ENCODE measurements at places on chromosomes 2 and 18.

GRCh38 chr2:50042771-50043170, 888.5 kb upstream of the FSHR start:
- DNase-seq: no peak

GRCh38 chr2:42796427-42797248, 4.3 kb upstream of the HAAO start:
- no peak for DNase-seq

GRCh38 chr2:85706599-85707296, 12.6 kb downstream of the GNLY start:
- DNase-seq: no peak

GRCh38 chr2:177271981-177272666, 7.6 kb upstream of the NFE2L2 start:
- DNase-seq: no peak

DNA sequence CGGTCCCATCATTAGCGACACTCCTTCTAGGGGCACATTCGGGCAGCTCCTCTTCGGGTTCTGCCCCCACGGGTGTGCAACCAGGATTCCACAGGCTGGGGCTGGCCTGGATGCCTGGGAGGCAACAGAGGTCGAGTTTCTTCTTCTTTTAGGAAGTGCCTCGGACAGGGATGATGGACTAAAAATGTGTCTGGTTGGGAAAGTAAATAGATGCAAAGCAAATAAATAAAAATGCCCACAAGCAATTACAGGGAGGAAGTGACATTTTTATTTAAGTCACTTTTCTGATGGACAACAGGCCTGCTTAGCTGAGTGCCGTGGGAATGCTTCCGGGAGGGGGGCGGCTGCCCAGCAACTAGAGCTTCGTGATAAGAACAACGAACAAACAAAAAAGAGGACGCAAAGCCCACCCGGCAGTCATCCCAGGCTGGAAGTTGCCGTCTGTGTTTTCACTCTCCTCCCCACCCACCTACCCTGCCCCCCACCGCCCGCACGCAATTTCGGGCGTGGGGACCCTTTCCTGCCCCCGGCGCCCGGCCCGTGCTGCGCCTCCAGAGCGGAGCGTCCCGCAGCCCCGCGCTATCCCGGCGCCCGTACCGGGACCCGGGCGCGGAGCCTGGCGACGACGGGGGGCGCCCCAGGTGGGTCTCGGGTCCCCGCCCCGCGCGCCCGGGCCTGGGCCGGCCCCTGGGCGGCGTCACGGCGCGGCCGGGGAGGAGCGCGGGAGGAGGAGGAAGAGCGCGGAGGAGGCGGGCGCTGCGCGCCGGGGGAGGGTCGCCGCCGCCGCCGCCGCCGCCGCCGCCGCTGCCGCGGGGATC, 412 bp upstream of the NCK2 start:
- DNase-seq: no peak

DNA sequence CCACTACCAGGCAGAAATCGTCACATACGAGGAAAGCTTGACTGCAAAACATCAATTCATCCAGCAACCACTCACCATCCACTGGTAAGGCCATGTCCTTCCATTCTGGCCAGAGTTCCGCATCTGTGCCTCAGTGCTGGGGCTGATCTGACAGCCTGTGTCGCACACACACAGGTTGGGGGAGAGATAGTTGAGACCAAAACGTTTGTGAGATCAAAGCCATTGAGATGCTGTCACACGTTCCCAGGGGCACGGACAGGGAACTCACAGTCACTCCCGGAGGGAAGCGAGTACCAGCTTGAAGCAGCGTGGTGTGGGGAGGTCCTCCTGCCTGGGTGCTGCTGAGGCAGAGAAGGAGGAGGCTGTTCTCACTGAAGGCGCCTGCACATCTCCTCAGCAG, 458.5 kb upstream of the SALL3 start:
- no peak for DNase-seq

GRCh38 chr2:205685314-205686055, 3.2 kb downstream of the NRP2 start:
- DNase-seq: no peak

DNA sequence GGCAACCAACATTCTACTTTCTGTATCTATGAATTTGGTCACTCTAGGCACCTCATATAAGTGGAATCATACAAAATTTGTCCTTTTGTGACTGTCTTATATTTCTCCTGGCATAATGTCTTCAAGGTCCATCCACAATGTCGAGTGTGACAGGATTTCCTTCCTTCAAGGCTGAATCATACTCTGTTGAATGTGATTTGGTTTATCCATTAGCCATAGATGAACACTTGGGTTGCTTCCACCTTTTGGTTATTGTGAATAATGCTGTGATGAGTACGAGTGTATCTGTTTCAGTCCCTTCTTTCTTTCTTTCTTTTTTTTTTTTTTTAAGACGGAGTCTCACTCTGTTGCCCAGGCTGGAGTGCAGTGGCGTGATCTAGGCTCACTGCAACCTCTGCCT, 311.3 kb downstream of the TGIF1 start:
- DNase-seq: no peak

DNA sequence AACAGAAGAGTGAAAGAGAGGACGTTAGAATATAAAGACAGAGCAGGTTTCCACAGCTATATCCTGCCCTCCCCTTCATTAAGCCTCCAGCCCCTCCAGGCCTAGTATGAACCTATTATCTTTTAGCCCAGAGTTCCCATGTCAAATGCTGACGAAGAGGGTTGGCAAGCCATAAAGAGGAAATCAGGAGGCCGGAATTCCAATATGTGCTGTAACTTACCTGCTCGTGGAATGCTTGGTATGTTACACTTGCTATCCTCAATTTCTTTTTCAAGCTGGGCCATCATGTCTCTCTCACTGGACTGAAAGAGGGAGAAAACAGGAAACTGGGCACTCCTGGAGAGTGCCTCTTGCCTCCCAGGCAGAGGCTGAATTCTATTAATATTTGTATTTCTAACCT, 264.1 kb downstream of the TRIB2 start:
- DNase-seq: no peak

- DNase-seq: no peak
Measured at GRCh38 chr2:202808754-202809153, 62.8 kb downstream of the ICA1L start.

- no peak for DNase-seq
Measured at GRCh38 chr2:33766175-33766574, 167.1 kb upstream of the FAM98A start.

DNA sequence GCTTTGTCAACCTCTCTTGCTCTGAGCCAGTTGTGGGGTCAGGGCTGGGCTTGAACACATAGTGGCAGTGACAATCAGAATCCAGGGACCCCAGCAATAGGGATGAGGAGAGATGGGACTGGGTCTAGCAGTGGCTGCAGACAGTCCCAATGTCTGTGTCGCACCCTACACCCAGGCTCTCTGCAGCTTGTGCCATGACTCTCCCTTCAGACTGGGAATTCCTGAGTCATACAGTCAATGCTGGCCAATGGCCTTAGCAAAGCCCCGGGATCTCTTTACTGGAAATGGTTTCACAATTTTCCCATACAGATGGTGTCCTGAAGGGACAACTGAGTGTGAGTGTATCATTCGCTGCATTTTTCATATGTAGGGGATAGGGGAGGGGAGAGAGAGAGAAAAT, 74.2 kb upstream of the CELF4 start:
- DNase-seq: no peak

- DNase-seq: no peak
Measured at GRCh38 chr18:21803495-21803894, 62.9 kb downstream of the MIB1 start.

- no peak for DNase-seq
Measured at GRCh38 chr2:28640260-28640907, 111.2 kb upstream of the PPP1CB start.

GRCh38 chr18:62745089-62745751, 29.9 kb downstream of the PHLPP1 start:
- DNase-seq: no peak

- DNase-seq: no peak
Measured at GRCh38 chr2:237118561-237119155, 33.0 kb downstream of the COPS8 start.

GRCh38 chr18:57587098-57587661, 678 bp upstream of the FECH start:
- DNase-seq: no peak

GRCh38 chr2:230330725-230331124, 3.7 kb downstream of the SP140L start:
- no peak for DNase-seq

DNA sequence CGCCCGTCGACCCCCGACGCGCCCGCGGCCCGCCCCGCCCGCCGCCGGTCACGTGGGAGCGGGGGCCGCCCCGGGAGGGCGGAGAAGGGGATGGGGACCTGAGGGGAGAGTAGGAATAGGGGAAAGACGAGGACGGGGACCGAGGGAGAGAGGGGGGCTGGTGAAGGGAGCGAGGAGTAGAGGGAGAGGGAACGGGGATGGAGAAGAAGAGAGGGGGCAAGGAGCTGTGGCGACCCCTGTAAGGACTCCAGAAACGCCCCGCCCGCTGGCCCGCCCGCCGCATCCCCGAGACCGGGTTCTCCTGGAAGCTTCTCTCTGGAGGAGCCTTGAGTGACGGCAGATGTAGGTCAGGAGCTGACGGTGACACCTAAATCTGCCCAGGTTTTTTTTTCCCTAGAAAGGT, 615 bp downstream of the ADNP2 start:
- peak; percentile 34 for DNase-seq

- no peak for DNase-seq
Measured at GRCh38 chr2:203997980-203998809, 61.6 kb downstream of the ICOS start.

DNA sequence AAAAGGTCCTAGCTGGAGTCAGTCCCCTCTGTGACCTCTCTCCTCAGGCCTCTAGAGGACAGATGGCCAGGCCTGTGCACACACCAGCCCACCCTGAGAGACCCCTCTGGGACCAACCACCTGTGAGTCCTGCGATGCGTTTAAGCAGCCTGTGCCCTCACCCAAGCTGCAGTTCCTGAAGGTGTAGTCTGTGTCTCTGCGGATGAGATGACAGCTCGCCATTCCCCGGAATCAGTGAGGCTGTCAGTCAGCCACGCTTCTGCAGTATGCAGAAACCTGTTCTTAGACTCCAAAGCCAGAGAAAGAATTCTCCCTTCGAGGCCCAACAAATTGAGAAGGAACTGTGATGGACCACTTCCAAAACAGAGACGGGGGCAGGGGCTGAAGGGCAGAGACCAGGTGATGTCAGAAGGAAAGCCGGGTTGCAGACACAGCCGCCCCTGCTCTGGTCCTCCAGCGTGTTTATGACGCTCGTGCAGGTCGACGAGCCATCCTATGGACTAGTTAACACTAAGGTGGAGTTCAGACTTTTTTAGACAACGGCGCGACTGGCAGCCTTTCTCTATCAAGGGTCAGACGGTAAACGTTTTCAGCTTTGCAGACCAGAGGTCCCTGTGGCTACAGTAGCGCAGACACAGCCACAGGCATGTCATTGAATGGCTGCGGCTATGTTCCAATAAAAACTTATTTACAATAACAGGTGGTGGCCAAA, 10.2 kb downstream of the MTERF4 start:
- no peak for DNase-seq

GRCh38 chr2:231397928-231398294, 2.4 kb downstream of the B3GNT7 start:
- DNase-seq: no peak

DNA sequence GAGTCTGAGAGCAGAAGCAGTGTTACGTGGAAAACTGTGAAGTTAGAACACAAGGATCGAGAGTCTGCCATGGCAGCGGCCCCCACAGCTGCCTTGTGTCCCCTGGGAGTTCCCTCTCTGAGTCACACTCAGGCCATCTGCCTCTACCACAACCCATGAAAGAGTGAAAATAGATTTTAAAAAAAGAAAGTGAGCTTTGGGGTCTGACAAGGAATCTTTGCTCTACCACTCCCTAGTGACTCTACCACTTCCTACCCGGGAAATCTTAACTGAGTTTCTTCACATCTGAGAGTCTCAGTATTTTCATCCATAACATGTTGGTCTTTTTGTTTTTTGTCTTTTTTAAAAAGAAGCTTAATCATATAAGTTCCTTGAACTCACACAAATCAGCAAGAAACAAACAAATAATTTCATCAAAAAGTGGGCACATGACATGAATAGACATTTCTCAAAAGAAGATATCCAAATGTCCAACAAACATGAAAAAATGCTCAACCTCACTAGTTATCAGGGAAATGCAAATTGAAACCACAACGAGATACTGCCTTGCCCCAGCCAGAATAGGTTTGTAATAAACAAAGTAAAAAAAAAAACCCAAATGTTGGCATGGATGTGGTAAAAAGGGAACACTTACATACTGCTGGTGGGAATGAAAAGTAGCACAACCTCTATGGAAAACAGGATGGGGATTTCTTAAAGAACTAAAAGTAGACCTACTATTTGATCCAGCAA, 2.4 kb upstream of the MSGN1 start:
- DNase-seq: no peak

DNA sequence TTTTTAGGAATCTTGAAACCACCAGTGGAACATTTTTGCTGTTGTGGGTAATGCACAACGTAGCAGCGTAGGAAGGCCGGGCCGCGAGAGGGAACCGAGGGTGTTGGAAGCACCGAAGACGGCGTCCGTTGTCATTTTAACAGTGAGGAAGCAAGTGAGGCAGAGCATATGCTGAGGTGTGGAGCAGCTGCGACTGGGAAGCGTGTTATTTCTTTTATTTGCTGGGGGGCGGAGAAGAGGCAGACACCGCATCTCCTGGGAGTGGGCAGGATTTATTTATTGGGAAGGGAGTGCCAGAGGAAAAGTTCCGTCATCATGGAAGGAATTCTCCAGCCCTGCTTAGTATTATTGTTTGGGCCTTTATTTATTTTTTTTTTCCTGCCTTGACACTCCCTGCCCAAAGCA, 232.8 kb downstream of the KLHL29 start:
- no peak for DNase-seq

GRCh38 chr2:190519975-190520767, 14.4 kb downstream of the NEMP2 start:
- no peak for DNase-seq

DNA sequence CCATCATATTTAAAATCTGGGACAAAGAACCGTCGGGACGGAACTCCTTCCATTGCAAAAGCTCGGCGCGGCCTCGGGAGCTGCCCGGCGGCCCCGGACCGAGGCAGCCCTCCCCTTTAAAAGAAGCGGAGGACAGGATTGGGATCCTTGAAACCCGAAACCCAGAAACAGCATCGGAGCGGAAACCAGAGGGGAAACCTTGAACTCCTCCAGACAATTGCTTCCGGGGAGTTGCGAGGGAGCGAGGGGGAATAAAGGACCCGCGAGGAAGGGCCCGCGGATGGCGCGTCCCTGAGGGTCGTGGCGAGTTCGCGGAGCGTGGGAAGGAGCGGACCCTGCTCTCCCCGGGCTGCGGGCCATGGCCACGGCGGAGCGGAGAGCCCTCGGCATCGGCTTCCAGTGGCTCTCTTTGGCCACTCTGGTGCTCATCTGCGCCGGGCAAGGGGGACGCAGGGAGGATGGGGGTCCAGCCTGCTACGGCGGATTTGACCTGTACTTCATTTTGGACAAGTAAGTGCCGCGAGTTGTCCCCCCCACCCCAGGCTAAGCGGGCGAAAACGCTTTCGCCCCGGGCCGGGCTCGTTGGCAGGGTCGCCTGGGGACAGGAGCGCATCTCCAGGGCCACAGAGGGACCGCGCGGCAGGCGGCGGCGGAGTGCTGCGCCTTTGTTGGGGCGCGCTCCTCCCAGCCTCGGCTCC, at the start of gene ANTXR1:
TSS of gene ANTXR1 (plus strand) at position 38 of the 698 bp plus-strand sequence. CDS start at position 359, 321 bp downstream.
- DNase-seq: peak; percentile 51
